ENCODE measurements at places on chromosomes 16 and 17. TPM values are rescaled to one million over a fixed set of nuclear protein-coding genes. Genes with fewer than 3 reads are reported as not detected.

TIMM22 gene
- 8.4 TPM for total RNA-seq

MYH13 gene
- not detected for total RNA-seq

DNA sequence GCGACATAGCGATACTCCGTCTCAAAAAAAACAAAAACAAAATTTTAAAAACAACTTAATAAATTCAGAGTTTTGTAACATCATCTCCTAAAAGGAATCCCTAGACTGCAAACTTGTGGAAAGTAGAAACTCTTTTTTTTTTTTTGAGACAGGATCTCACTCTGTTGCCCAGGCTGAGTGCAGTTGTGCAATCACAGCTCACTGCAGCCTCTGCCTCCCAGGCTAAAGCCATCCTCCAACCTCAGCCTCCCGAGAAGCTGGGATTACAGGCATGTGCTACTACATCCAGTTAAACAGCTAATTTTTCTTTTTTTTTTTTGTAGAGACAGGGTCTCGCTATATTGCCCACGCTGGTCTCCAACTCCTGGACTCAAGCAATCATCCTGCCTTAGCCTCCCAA is 19.7 kb downstream of the EZH1 start:
- no peak for DNase-seq

DNA sequence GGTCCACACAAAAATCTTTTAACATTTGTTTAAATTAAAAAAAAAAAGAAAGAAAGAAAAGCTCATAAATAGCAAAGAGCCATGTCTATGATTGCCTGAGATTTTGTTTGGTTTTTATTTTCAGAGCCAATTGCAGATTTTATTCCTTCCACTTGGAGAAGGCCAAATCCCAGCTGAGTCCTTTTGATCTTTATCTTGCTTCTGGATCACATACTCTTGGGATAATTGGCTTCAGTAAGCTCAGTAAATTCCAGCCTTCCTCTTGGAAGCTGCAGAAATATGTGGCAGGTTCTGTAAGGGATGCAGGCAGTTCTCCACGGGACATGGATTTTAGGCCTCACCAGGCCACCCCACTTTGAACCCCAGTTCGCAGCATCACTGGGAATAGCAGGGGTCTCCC is 63.3 kb upstream of the TMC5 start:
- DNase-seq: no peak

DNA sequence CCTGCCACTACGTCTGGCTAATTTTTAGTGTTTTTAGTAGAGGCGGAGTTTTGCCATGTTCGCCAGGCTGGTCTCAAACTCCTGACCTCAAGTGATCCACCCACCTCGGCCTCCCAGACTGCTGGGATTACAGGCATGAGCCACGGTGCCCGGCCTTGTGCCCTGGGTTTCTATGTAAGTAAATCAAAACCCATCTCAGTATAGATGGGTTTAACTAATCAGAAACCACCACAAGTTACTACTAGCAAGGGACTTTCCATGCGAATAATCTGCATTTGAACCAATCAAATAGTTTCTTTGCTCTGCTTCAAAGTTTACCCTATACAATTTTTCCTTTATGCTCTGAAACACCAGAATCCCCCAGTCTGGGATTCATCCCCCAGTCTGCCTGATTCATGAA is 16.5 kb upstream of the EIF1 start:
- DNase-seq: no peak

TRPV2 gene
- 40.8 TPM for total RNA-seq

METRN gene
- 21.6 TPM for total RNA-seq

- DNase-seq: no peak
Measured at GRCh38 chr17:59693582-59693981, 13.6 kb downstream of the PTRH2 start.

KRTAP9-8 gene
- not detected for total RNA-seq
